ENCODE measurements at places on chromosomes 5 and 9.

DNA sequence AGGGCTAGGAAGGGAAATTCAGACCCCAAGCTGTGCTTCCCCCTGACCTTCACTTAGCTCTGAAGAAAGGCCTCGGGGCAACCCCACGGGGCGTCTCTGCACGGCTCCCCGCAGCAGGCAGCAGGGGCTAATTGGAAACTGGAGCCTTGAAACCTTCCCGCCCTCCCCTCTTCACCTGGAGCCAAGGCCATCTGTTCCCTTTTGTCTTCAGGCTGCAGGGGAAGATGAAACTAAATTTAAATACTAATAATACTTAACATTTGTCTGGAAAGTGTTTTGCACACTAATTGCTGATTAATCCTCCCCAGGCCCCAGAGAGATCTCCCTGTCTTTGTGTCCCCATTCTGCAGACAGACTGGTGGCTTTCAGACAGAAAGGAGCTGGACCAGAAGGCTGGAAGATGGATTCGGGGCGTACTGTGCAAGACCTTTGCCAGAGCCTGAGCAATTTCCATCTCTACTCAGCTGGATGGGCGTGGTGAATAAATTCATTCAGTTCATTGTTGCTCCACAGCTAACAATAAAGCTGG, 34.1 kb upstream of the CPLX2 start:
- DNase-seq: no peak

GRCh38 chr5:73801686-73802085, 175.7 kb downstream of the ARHGEF28 start:
- DNase-seq: no peak

DNA sequence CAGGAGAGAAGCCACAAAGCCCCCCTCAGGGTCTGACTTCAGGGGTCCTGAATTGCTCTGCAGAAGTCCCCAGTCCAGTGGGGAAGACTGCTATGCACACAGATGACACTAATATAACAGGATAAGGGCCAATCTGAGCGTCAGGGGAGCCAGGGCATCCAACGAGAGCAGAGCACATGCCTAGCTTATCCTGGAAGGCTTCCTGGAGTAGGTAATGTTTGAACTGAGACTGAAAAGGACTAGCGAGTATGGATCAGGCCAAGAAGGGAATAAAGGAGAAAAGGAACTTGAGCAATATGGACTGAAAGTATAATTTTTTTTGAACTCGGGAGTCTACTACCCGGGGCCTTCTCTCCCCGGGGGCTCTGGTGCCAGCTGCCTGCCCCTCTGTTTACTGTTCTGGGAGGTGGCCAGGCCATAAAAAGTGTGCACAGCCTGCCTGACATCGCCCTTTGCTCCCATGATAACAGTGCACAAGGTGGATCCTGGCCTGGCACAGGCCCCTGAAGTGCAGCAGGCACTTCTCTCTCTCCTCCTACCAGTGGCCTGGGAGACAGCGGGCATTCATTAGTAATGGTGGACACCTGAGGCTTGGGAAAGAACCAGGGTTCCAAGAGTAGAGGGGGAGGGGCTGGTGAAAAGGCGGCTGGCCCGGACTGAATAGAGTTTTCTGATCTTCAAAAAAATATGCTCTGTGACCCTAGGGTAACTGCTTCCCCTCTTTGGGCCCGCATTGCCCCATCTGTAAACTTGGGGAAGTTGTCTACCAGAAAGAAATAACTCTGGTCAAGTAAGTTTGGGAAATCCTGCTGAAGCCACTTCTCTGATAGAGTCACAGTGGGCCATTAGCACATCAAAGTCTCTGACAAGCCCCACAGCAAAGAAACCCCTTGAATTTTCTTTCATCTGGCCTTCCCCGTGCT, 4.6 kb upstream of the SLC6A7 start:
- DNase-seq: no peak

DNA sequence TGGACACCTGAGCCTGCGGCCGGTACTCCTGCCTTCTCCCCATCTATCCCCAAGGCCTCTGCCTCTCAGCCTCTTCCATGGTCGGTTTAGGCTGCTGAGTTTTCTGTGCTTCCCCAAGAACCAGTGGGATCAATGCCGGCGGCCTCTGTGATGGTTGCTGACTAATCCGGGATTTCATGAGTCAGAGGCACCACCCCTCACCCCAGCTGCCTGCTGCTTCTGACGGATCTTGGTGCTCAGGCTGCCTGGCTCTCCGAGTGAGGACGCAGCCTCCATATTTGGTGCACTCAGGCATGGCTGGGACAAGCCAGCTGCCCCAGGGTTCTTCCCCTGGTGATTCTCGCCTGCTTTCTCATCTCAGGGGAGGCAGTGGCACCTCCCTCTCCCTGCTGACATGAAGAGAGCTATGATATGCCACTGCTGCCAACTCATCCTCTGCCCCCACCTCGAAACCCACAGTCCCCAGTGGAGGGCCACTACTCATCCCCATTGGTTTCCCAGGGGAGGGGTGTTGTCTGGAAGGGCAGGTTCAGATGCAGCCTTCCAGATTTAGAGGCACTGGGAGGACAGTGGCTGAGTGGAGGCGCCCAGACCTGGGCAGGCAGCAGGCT, 3.3 kb upstream of the MAN1B1 start:
- DNase-seq: no peak

GRCh38 chr9:14347406-14348122, 33.6 kb upstream of the NFIB start:
- no peak for DNase-seq

DNA sequence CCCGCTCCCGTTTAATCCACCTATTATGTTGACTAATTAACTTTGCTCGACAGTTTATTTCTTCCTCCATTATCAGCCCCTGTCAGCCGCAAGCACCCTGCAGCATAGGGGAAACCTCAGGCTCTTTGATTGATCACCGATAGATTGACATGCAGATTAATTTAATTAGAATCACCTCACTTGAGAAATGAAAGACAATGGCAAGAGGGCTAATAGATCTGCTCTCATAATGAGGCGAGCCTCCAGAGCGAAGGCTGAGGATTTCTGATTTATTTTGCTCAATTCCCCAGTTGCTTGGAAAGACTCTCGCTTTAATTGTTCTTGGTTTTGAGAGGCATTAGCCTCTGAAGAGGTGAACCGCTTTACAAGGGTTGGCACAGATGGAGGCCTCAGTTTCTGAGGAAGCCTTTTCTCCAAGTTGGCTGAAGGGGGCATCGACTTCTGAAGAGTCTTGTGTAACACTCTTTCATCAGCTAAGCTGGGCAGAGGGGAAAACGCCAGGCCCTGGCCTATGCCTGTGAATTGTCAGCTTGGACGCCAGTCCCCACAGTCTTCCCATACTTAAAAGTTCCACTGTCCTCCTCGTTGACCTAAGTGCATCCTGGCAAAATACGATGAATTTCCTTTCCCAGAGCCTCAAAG, 275.4 kb downstream of the EBF1 start:
- no peak for DNase-seq

DNA sequence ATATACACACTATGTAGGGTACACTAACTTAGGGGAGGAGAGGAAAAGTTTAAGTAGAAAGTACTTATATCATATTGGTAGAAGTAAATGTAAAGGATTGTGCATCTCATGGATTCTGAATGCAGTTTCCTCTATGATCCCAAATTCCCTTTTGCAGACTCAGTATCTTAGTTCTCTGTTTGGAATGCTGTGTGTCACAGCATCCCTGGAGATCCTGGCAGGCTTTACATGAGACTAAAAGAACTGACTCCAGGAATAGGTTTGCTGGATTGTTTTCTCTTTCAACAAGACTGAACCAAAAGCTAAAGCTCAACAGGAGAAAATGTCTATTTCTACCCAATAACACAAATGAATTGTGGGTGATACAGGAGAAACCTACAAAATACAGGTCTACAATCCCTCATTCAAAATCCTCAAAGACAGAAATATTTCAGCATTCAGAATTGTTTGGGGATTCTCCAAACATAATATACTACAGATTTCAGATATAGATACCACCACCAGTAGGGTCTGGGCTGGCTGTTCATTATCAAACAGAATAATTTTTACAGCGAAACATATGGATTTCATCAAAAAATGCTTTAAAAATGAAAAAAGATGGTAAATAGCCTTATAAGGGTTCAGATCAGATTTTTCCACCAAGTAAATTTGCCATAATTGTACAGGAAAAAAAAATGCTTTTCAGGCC, 324.7 kb upstream of the GRAMD2B start:
- no peak for DNase-seq

- DNase-seq: no peak
Measured at GRCh38 chr5:44646016-44646415, 162.7 kb upstream of the MRPS30 start.

DNA sequence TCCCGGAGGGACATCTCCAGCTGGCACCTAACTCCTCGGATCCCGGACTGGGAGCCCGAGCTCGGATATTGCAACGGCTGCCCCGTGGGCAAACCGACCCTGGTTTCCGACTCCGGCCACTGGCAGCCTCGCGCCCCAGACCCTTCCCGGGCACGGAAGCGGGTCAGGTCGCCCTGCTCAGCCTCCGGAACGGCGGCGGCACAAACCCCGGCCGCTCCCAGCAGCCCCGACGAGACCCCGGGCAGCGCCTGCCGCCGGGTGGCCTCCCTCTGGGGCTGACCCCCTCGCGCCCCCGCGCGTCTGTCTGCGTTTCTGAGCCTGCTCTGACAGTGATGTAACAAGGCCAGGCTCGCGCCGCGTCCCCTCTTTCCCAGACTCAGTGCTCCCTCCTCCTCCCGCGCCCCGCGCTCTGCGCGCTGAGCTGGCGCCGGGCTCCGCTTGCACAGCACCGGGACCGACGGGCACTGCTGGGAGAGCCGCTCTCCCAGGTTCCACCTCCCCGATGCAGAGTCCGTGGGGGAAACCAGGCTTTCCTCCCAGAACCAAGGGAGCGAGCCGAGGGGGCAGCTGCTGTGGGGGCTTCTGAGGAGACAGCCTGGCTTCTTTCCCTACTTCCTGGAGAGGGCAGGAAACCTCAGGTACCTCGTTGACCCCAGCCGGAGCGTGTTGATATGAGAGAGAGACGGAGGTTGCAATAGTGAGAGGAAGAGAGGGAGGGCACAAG, at the start of gene TMEM215:
TSS of gene TMEM215 (plus strand) at position 373 of the 724 bp plus-strand sequence. CDS start 644 bp downstream, outside the sequence.
- no peak for DNase-seq

- DNase-seq: no peak
Measured at GRCh38 chr5:40603378-40603777, 76.3 kb upstream of the PTGER4 start.

DNA sequence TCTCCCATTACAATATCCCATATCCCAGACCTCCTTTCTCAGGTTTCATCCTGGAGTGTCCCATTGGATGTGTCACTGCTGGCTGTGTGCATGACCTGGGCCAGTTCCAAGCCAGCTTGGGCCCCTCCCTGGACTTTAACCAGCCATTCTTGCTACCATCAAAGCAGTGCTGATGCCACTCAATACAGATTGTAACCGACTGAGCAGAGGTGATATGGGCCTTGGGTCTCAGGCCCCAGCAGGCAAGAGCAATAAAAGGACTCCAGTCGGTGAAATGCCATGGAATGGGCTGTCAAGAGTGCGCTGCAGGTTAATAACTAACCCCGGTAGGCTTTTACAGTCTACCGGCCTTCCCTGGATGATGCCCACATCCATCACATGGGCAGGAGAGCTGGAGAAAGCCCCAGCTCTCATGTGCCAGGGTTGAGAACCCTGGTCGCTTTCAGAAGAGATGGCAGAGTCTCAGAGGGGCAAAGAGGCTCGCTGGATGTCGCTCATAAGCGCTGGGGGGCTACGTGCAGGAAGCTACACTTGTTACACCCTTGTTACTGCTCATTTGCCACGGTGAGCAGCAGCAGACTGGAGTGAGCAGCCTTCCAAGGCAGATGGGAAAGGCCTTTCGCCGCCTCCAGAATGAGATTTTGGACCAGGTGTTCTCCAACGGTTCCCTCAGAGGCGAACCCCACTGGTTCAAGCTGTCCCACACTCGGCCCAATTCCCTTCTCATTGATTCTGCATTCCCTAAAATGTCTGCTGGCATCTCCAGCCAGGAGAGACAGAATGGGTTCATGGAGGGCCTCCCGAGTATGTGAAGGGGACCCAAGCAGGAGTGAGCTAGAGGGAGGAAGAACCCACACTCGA, 13.2 kb downstream of the EPB41L4B start:
- DNase-seq: no peak

DNA sequence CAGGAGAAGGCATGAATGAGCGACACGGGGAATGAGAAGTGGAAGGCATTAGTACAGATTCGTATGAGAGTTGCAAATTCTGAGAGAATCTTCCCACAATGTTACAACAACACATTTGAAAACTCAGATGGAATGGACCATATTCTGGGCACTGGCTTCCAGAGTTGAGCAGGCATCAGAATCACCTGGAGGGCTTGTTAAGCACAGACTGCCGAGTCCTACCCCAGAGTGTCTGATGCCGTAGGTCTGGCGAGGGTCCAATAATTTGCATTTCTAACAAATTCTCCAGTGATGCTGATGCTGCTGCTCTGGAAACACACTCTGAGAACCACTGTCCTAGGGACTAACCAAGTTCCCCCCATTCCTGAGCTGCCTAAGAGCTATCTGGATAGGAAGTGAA, 2.9 kb upstream of the TLX3 start:
- DNase-seq: no peak

- no peak for DNase-seq
Measured at GRCh38 chr5:33761139-33761538, 130.7 kb downstream of the ADAMTS12 start.

DNA sequence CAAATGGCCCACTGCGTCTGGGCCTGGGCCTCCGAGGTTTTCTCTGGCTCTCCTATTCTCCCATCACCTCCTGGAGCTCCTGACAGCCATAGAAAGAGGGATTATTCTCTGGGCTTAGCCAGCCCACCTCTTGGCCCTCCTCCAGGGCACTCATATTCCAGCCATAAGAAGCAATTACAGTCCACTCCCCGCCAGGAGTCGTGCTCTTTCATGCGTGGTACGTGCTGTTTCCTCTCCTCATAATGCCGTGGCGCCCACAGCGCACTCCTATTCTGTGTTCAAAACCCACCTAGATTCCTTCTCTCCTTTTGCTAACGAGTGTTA, 240.8 kb upstream of the ZNF462 start:
- no peak for DNase-seq

GRCh38 chr5:61881821-61882487, 424.1 kb upstream of the KIF2A start:
- no peak for DNase-seq

DNA sequence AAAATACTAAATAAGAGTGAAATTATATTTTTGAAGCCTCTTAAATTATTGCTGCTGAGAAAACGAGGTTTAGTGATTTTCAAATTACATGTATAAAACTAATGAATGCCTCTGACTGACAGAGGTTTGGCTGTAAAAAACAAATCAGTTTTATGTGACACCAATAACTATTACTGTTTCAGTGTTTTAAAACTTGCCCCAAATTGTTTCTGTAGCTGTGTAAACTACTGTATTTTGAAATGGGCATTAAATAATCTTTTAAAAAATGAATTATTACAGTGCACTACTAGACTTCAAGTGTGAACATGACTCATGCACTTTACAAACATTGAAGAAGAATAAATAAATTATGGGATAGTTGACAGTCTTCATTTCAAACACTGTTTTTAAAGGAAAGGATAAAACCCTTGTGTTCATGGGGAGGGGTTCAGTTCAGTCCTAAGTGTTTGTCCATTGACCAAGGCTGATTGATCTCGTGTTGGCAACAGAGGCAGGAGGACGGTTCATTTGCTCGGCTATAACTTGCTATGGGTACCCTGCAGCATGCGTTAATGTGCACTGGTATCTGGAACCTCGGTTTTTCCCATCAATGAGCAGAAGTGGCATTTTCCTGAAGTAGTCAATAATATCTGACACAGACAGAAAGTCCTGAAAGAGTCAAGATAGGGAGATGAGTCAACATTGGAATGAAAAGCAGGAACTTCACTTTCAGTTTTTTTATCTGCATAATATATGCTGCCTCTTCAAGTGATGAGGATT, 15.6 kb downstream of the C5orf58 start:
- no peak for DNase-seq

All from stimulated activated CD4-positive, alpha-beta T cell treated with anti-CD3 and anti-CD28 coated beads, TNF-alpha, amount 100 ng/mL, for 1 hour (primary cell).